Memory B cell (primary cell): ENCODE measurements at places on chromosomes 3 and 15.

- no peak for DNase-seq
- no peak overlapping the region for H3K4me3 ChIP-seq
- no peaks in the 10 kb centered on the region for H3K27me3 ChIP-seq
These were observed 53.9 kb downstream of the CRTC3 start for GRCh38 chr15:90583471-90584252.

DNA sequence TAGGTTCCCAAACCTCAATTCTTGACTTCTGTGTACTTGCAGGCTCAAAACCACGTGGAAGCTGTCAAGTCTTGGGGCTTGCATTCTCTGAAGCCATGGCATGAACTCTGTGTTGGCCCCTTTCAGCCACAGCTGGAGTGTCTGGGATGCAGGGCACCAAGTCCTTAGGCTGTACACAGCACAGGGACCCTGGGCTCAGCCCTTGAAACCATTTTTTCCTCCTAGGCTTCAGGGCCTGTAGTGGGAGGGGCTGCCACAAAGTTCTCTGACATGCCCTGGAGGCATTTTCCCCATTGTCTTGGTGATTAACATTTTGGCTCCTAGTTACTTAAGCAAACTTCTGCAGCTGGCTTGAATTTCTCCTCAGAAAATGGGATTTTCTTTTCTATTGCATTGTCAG, 135.4 kb downstream of the ATG7 start:
- no peaks in the 10 kb centered on the region for H3K4me1 ChIP-seq
- peaks cover 59% of the 10 kb centered on the region for H3K36me3 ChIP-seq
- H3K27ac ChIP-seq: no peak overlapping the region
- no peaks in the 10 kb centered on the region for H3K27me3 ChIP-seq

- H3K36me3 ChIP-seq: peaks cover 2% of the 10 kb centered on the region
- H3K4me3 ChIP-seq: peak overlapping the region; percentile 12
- DNase-seq: no peak
- peaks cover 7% of the 10 kb centered on the region for H3K4me1 ChIP-seq
- no peak overlapping the region for H3K27ac ChIP-seq
These were observed 27.0 kb downstream of the VIPR1 start for GRCh38 chr3:42529468-42529867.

DNA sequence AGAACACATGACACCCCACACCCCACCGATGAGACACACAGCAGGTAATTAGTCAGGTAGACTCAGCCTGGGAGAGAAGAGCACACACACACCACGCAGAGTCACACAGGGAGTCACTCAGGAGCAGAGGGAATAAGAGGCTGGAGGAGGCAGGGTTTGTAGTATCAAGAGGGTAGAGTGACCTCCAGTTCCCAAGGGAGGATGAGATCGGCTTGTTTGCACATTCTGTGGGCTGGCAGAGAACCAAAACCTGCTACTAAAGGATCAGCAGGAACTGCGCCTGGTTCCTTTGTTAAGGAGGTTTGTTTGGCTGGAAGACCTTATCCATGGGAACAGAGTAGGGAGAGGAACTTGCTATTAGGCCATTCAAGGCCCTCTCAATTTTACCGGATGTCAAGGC, 281.4 kb upstream of the SLCO3A1 start:
- H3K27me3 ChIP-seq: no peaks in the 10 kb centered on the region
- H3K4me1 ChIP-seq: no peaks in the 10 kb centered on the region
- H3K36me3 ChIP-seq: no peaks in the 10 kb centered on the region
- no peak overlapping the region for H3K27ac ChIP-seq

DNA sequence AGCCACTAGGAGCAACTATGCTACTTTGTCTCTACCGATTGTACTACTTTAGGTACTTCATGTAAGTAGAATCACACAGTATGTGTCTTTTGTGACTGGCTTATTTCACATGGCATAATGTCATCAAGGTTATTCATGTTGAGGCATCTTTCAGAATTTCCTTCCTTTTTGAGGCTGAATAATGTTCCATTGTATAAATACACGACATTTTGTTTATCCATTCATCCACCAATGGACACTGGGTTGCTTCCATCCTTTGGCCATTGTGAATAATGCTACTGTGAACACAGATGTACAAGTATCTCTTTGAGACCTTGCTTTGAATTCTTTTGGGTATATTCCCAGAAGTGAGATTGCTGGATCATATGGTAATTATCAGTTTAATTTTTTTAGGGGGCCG, 29.2 kb downstream of the MYO5A start:
- H3K36me3 ChIP-seq: no peaks in the 10 kb centered on the region
- no peak for DNase-seq
- H3K27me3 ChIP-seq: no peaks in the 10 kb centered on the region
- H3K27ac ChIP-seq: peak overlapping the region; percentile 5
- no peak overlapping the region for H3K4me3 ChIP-seq
- peaks cover 31% of the 10 kb centered on the region for H3K4me1 ChIP-seq

- no peak overlapping the region for H3K27ac ChIP-seq
- H3K4me1 ChIP-seq: no peaks in the 10 kb centered on the region
- no peak overlapping the region for H3K4me3 ChIP-seq
- no peaks in the 10 kb centered on the region for H3K36me3 ChIP-seq
These were observed 489.2 kb downstream of the FGF12 start for GRCh38 chr3:192237992-192238608.

- peak overlapping the region; percentile 59 for H3K4me3 ChIP-seq
- no peaks in the 10 kb centered on the region for H3K36me3 ChIP-seq
- peaks cover 12% of the 10 kb centered on the region for H3K4me1 ChIP-seq
- peak overlapping the region; percentile 84 for H3K27ac ChIP-seq
- no peak for DNase-seq
- H3K27me3 ChIP-seq: no peaks in the 10 kb centered on the region
These were observed 200.8 kb upstream of the STRIT1 start for GRCh38 chr3:155494332-155494731.

- H3K4me1 ChIP-seq: peaks cover 18% of the 10 kb centered on the region
- no peaks in the 10 kb centered on the region for H3K27me3 ChIP-seq
- peaks cover 17% of the 10 kb centered on the region for H3K36me3 ChIP-seq
- peak overlapping the region; percentile 12 for H3K27ac ChIP-seq
- no peak for DNase-seq
These were observed 9.7 kb downstream of the WDR5B start for GRCh38 chr3:122406198-122406597.

DNA sequence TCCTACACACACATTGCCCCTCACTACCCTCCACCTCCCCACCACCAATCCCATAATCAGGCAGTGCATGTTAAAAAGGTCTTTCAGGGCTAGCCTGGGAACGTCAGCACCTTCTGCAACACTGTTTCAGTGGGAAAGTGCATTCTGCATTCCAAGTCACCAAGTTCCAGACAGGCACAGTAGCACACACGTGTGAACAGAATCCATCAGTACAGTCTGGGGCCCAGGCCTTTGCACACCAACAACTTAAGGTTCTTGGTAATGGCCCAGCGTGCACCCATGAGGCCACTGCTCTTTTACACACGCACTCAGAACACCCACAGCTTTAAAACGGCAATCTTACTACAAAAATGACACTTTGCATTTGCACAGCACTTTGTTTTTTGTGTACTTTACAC, 1.2 kb downstream of the ANXA2 start:
- H3K36me3 ChIP-seq: peaks cover 9% of the 10 kb centered on the region
- no peaks in the 10 kb centered on the region for H3K27me3 ChIP-seq
- no peak for DNase-seq
- H3K4me1 ChIP-seq: peaks cover 34% of the 10 kb centered on the region
